Glutamatergic neuron (in vitro differentiated cells): ENCODE measurements at places on chromosomes 4 and X. TPM values are rescaled to one million over a fixed set of nuclear protein-coding genes. Genes with fewer than 3 reads are reported as not detected.

The FRG1 gene
- total RNA-seq = 46.0 TPM

The TMPRSS11A gene
- not detected for total RNA-seq

The JAKMIP1 gene
- 2.4 TPM for total RNA-seq

The EREG gene
- total RNA-seq = not detected

The THAP9 gene
- 8.7 TPM for total RNA-seq

The UGT2B28 gene
- not detected for total RNA-seq

The DCAF8L1 gene
- total RNA-seq = not detected

The AREG gene
- total RNA-seq = not detected

The TMEM271 gene
- 22.7 TPM for total RNA-seq

The TENM3 gene
- total RNA-seq = 124 TPM

The MAGT1 gene
- total RNA-seq = 8.6 TPM

The C4orf51 gene
- not detected for total RNA-seq
